ENCODE measurements at places on chromosomes 6 and 20. TPM values are rescaled to one million over a fixed set of nuclear protein-coding genes. Genes with fewer than 3 reads are reported as not detected.

Gene DEFB129
- total RNA-seq = not detected

DNA sequence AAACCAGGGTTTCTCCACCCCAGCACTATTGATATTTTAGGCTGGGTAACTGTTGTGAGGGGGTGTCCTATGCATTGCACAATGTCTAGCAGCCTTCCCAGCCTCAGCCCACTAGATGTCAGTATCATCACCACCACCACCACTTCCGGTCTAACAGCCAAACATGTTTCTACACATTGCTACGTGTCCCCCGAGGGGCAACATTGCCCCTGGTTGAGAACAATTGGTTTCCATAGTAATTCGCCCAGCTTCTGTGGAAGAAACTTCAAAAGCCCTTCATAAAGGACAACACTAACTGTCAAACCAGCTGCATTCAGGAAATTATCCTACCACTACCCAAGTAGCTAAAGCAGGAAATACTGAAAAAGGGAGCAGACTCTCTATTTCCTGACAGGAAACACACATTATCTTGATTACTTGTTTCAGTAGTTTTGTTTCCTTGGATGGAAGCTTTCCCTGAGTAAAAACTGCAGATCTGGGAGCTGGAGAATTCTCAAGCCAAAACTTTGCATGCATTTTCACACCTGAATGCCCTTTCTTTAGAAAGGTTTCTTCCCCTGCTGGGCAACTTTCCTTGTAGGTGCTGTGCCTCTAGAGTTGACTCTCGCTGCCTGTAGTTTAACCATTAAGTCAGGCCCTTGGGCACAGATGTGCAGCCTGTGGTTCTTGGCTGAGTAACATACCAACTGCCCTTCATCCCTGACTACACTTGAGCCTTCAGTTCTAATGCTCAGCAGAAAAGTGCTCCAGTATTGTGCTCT, 23.6 kb downstream of the PKHD1 start:
- no peak for DNase-seq

GRCh38 chr6:127182501-127182900, 64.0 kb downstream of the RSPO3 start:
- DNase-seq = no peak

DNA sequence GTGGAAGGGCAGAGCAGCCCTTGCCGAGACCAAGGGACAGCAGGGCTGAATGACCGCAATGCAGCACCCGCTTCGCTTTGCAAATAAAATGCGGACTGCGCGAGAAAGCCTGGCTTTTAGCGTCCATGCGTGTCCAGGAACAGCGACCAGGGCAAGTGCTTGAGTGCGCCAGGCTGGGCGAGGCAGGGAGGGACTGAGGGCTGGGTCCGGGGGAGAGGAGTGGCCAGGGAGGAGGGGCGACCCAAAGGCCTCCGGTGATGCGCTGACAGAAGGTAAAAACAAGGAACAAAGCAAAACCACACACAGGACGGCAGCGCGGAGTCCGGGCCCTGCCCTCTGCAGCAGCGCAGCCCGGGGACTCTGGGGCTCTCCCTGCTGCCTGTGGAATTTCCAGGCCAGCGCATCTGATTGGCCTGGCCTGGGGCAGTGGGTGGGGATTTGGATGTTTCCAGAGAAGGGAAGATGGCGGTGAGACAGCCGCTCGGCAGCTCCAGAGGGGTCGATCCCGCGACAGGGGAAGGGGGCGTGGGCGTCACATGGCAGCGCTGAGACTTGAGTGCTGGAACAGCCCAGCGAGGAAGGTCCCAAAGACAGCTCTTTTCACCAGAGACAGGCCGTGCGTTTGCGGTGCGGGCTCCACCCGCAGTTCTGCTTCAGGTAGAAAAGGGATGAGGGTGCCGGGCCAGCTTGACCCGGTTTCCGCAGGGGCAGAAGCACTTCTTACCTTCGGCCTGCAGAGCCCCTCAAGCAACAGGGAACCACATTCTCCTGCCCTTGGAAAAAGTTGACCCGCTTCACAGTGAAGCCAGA, 51.8 kb downstream of the SSR1 start:
- DNase-seq = peak; percentile 71

GRCh38 chr6:74606582-74607071, 599.2 kb downstream of the COL12A1 start:
- no peak for DNase-seq

DNA sequence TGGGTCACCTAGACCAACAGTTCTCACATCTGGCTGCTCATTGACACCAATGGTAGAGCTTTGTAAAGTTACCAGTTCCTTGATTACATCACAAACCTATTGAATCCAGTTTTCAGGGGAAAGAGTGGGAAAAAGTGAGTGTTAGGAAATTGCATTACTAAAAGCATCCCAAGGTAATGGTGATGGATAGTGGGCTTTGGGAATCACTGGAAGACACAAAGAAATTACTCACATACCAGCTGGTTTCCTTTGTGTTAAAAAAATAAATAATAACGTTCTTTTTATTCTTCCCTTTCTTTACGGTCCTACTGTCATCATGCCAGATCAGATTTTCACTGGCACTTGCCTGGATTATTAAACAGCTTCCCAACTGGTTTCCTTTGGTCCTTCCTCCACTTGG, 370.7 kb downstream of the RFPL4B start:
- no peak for DNase-seq

DNA sequence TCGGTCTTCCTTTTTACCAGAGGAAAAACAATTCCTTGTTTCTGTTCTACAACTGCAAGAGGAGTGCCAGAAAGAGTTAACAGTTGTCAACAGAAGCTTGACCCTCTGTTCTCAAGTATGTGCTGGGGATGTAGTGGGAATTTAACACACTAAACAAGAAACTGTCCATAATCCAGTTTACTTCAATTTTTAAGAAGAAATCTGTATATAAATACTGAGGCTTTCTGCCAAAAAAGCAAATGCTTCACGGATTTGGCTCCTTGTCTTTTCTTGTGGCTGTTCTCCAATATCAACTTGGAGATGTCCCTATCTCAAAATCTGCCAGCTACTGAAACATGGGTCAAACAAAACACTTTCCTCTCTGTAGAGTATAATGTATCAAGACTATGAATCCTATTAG, 26.8 kb downstream of the REV3L start:
- DNase-seq = no peak

DNA sequence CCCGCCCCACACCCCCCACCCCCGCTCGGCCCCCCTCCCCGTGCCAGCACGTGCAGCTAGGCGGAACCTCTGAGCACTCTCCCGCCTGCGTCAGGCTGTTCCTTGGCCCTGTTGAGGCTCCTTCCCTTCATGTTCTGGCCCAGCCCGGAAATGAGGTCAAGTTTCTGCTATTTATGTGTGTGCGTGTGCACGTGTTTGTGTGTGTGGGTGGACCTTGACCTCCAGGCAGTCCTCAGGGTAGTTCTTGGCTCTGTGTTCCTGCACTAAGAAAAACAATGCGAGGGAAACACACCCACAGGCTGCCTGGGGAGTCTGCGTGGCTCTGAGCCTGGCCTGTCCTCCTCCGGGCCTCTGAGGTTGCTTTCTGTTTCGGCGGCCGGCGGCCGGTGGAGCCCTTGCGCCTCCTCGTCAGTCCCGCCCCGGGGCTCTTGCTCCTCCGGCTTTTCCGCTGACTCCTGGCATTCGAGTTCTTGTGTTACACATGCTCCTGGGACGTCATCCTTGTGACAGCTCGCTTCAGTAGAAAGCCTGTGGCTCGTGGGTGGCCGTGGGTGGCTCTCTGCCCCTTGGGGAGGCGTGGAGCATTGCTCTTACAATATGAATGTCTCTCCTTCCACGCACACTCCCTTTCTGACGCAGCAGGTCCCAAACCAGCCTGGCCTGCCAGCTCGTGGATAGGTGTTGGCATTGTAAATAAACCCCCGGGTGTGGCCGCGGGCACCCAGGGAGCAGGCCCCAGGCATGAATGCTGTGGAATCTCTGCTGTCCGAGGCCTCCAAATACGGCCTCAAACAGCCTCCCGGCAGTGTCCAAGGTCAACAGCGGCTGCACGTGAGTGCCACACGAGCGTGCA, 10.0 kb downstream of the SLCO4A1 start:
- peak; percentile 96 for DNase-seq

All from uterus (tissue), 4 donors.